ENCODE measurements at places on chromosomes 12 and 14.

DNA sequence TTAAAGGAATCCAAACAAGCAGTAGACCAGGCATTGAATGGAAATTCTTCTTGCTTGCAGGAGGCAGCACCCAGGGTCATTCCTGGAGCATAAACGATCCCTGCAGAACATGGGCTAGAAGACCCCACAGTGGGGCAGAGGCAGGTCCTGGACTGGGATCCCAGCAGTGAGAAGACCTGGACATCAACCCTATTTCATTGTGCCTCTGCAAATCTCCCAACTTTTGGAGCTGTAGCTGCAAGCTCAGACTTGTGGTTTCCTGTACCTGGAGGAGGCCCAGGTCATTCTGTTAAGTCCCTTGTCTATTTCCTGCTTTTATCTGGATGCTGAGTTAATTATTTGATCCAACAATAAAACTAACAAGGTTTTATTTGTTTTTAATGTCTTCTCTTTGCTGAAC lies 61.7 kb downstream of the CALM1 start:
- no peak for DNase-seq

- no peak for DNase-seq
These were observed 23.6 kb downstream of the NELL2 start for GRCh38 chr12:44852483-44852882.

GRCh38 chr14:104787736-104788135 lies 7.8 kb downstream of the AKT1 start:
- no peak for DNase-seq

- DNase-seq = no peak
These were observed 10.9 kb downstream of the CLEC7A start for GRCh38 chr12:10119066-10119465.

DNA sequence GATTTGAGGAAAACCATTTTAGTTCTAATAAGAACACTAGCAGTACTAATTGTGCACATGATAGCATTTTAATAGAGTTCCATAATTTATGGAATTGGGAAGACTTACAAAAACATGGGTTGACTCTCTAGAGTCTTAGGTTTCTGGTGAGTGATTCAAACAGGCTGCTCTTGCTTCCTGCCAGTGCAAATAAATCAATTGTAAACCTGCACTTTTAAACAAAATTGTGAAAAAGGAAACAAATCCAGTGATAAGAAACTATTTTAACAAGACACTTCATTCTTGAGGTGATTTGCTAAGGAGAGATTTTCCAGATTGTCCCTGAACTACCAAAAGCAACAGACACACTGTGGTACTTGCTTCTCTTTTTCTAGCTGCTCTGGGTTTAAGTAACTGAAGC lies 112.2 kb downstream of the CACNA1C start:
- DNase-seq = no peak

DNA sequence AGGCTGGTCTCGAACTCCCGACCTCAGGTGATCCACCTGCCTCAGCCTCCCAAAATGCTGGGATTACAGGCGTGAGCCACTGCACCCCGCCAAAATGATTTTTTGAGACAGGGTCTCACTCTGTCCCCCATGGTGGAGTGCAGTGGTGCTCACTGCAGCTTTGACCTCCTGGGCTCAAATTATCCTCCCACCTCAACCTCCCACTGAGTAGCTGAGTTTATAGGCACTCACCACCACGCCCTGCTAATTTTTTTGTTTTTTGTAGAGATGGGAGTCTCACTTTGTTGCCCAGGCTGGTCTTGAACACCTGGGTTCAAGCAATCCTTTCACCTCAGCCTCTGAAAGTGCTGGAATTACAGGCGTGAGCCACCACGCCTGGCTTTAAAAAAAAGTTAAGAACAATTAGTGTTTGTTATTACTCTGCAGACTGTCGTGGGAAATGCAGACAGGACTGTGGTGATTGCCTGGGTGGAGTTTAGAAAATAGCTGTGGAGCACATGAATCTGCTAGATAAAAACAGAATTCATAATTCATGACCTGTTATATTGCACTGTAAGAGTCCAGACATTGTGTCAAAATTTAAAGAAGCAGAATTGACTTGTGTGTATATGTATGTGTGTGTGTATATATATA lies 9.2 kb upstream of the COX6A1 start:
- DNase-seq = no peak

DNA sequence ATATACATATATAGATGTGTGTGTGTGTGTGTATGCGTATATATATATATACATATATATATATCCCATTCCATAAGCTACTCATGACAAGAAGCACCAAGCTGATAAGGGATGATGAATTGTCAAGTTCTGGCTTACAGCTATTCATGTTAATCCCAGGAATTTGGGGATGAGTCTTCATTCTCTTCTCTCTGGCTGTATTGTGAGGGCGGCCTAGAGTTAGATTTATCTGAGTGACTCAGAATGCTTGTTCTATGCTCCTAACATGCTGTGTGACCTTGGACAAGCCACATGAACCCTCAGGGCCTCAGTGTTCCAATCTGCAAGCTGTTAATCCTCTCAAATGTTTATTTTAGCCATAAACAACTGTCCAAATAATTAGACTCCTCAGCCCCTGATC lies 749.0 kb downstream of the MED13L start:
- no peak for DNase-seq

GRCh38 chr12:109192358-109192757 lies 76.0 kb downstream of the ACACB start:
- peak; percentile 73 for DNase-seq

GRCh38 chr14:75711796-75712211 lies 50.8 kb downstream of the TTLL5 start:
- peak; percentile 50 for DNase-seq

DNA sequence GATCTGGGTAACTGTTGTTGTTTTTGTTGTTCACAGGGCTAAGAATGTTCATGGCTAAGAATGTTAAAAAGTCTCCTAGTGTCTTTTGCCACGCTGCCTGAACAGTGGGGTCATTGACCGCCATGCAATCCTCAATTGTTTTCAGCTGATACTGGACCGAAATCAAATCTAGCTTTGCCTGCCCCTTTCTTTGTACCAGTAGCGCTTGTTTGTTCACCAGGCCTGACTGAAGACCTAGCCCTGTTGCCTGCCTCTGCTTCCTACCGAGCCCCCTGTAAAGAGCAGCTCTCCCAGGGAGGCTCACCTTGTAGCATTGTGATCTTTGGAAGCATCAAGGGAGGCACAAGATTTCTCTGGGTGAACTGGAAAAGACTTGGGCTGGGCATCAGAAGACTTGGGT lies 6.7 kb downstream of the PSEN1 start:
- DNase-seq = no peak

DNA sequence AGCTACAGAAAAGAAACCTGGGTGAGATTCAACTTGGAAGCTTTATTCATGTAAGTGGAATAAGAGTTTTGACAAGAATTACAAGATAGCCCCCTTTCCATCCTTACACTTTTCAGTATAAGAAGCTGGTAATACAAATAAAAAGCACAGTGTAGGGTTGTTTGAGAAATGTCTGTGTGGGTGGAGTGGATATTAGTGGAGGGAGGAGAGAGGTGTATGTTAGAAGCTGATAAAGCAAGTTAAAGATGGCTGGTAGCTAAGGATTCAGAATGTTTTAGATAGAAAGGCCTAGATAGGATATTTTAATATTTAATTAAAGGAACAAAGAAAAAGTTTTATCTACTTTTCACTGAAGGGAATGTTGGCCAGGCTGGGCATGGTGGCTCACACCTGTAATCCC lies 12.5 kb downstream of the CFAP54 start:
- no peak for DNase-seq

GRCh38 chr12:94586589-94587259 lies 63.6 kb downstream of the TMCC3 start:
- DNase-seq = no peak

DNA sequence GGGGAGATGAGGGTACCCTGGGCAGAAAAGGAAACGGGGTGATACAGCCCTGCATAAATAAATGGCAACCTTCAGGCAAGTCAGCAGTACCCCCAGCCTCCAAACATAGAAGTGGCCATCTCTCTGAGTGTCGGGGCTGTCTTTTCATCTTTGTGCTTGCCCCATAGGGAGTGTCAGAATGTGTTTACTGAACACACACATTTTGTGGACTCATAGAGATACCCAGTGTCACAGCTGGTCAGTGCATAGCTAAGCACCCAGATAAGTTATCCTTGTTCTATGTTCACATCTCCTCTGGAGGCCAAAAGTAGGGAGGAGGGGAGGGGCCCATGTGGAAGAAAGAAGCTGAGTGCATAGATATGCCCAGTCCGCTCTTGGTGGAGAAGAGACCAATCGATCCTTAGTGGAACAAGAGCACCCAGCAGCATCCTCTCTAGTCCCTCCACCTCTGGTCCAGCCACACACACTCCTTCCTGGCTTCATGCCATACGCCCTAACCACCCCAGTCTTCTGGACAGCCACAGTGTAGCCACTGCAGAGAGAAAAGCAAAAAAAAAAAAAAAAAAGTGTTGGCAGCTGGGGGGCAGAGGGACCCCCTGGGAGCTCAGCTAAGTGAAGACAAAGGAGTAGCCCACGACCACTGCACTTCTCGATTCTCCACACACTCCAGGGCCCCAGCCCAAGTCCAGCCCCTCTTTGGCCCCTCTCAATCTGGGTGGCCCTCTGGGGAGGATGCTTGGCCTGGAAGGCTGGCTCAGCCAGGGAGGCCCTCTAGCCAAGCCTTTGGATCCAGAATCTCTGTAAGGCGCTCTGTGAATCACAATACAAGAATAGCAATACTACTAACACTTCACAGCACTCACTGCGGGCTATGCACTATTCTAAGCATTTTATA lies 2.6 kb downstream of the ITGA7 start:
- no peak for DNase-seq

GRCh38 chr14:40318211-40318719 lies 886.0 kb upstream of the FBXO33 start:
- DNase-seq = no peak

DNA sequence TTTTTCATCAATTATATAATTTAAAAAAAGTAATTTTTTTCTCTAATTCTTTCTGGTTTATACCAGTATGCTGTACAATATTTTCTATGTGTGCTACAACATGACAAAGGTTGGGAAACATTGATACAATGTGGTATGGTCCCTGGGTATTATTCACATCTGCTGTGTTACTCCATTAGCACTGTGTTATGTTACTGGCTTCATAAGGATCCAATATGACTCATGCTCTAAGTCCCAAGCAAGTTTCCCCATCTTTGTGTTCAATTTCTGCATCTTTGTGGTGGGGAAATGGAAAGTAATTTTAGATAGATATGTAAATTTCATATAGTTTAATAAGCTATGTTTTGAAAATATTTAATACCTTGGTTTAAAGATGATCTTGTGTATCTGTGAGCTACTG lies 35.8 kb downstream of the FBXO33 start:
- no peak for DNase-seq

GRCh38 chr12:130825771-130826150 lies 13.3 kb downstream of the STX2 start:
- no peak for DNase-seq
